T1000 (cell line): ENCODE measurements at places on chromosomes 1 and 21.

GRCh38 chr1:118878661-118879060, 109.5 kb downstream of the TBX15 start:
- DNase-seq, result no peak

- no peak for DNase-seq
Measured at GRCh38 chr21:27298465-27298864, 331.6 kb upstream of the ADAMTS5 start.

DNA sequence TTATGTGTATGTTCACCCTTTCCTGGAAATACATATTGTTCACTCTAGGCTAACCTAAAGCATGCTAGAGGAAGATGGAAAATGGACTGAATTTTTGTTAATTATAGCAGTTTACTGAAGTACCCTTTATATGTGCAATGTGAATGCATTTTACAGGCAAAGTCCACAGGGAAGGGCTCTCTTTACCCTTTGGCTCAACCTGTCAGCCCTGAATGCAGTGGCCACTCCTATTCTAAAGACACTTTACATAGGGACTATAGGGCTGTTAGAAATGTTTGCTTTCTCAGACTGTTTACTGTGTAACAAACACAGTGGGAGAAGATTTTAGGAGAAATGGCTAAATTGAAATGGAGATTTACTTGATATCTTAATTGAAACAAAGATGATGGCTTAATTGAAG, 78.5 kb downstream of the BRINP2 start:
- DNase-seq, result no peak

DNA sequence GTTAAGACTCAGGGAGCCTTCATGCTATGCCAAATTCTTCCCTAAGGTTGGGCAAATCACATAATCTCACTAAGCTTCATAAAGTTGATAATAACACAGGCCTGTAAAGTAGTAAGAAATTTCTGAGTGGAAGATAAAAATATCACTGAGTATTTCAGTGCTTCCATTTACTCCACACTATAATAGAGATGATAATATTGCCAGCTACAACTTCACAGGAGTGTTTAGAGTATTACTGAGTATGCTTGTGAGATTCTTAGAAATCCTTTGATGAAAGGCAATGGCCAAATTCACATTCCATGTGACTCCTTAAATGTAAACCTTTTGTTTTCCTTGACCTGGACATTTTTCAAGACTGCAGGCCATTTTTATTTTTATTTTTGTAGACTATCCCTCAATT, 10.4 kb downstream of the ITGB3BP start:
- DNase-seq, result no peak

DNA sequence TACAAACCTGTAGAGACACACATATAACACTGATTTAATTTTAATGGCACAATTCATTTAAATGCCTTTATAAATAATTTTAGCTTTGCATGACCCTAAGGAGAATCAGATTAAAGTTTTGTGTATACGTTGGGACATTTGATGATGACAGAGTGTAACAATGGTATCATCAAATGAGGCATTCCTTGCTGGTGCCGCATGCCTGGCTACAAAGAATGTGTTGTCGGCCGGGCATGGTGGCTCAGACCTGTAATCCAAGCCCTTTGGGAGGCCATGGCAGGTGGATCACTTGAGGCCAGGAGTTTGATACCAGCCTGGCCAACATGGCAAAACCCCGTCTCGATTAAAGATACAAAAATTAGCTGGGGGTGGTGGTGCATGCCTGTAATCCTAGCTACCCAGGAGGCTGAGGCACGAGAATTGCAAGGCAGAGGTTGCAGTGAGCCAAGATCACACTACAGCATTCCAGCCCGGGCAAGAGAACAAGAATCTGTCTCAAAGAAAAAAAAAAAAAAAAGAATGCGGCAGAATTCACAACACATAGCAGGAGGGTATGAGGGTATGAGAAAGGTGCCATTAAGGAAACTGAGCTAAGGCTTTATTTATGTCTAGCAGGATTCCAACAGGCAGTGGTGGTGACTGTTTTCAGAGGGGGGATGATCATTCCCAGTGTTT, 58.9 kb downstream of the PTPN14 start:
- DNase-seq, result no peak

DNA sequence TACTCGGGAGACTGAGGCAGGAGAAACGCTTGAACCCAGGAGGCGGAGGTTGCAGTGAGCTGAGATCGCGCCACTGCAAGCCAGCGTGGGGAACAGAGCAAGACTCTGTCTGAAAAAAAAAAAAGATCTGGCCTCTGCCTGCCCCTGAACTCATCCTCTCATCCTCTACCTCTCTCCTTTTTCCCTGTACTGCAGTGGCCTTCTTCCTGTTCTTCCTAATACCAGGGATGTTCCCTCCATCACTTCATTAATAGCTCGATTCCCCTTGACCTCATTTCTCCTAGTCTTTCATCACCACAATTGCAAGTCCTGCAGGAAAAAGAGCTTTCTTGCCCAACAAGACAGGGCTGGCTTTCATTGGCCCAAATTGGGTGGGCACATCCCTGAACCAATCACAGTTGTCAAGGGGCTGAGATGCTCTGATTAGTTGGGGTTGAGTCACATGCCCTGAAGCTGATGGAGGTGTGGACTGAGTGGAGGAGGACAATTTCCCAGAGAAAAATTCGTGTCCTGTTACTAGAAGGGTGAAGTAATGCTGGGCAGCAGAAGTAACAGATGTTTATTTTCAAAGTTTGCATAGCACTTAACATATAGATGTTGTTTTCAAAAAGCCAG, 86.8 kb upstream of the PUM1 start:
- DNase-seq, result peak; percentile 84

DNA sequence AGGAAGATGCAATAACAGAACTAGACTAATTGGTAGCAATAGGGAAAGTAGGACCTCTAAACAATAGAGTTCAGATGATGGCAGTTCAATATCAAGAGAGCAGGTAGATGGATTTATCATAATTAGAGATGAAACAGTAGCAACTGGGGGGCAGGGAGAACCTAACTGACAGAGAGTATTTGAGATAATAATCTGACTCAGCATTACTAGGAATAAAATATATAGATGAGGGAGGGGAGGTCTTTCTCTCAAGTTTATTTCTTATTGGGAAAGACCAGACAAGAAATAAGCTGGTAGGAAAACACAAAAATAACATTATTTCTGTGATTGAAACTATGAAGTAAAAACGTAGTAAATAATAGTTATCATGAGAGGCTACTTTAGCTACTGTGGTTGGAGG, 1656.7 kb upstream of the B3GALT2 start:
- no peak for DNase-seq

GRCh38 chr1:3359756-3360440, 94.6 kb upstream of the ARHGEF16 start:
- DNase-seq, result no peak

GRCh38 chr1:178294654-178295053, 200.8 kb downstream of the RASAL2 start:
- no peak for DNase-seq

DNA sequence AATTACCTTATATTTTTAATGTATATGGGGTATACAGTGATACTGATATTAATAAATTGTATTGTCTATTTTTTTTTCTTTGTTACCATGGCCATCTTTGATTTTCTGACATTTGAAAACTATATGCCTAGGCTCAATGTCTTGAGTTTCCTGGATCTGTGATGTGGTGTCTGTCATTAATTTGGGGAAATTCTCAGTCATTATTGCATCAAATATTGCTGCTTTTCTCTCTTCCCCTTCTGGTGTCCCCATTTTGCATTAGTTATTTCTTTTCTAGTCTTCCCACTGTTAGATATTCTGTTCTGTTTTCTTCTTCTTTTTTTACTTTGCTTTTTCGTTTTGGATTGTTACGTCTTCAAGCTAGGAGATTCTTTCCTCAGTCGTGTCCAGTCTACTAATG, 33.8 kb downstream of the ZBTB40 start:
- DNase-seq, result no peak

- no peak for DNase-seq
Measured at GRCh38 chr1:203069030-203069747, 16.6 kb downstream of the MYOG start.

- no peak for DNase-seq
Measured at GRCh38 chr1:27298632-27299384, 23.2 kb upstream of the TMEM222 start.

GRCh38 chr1:80427881-80428280, 1372.9 kb upstream of the ADGRL2 start:
- no peak for DNase-seq

DNA sequence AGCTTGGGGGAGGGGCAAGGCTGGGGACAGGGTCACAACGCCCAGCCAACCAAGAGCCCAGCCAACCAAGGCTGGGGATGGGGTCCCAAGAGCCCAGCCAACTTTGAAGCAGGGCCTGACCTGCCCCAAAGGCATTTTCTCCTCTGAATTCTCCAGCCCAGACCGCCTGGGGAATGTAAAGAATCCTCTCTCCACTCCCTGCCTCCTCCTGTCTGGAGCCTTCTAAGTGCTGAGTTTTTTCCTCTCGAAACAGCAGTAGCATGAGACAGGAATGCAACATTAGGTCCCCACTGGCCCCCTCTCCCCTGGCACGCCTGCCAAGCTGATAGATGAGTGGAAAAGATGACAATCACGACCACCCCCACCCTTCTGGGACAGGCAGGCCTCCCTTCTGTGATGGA, 17.0 kb downstream of the C1orf198 start:
- DNase-seq, result peak; percentile 9

- DNase-seq, result no peak
Measured at GRCh38 chr1:110714374-110714995, 39.7 kb upstream of the KCNA3 start.

- DNase-seq, result no peak
Measured at GRCh38 chr1:86450847-86451246, 17.9 kb upstream of the CLCA1 start.

- DNase-seq, result no peak
Measured at GRCh38 chr1:56515898-56516538, 63.3 kb downstream of the PLPP3 start.

DNA sequence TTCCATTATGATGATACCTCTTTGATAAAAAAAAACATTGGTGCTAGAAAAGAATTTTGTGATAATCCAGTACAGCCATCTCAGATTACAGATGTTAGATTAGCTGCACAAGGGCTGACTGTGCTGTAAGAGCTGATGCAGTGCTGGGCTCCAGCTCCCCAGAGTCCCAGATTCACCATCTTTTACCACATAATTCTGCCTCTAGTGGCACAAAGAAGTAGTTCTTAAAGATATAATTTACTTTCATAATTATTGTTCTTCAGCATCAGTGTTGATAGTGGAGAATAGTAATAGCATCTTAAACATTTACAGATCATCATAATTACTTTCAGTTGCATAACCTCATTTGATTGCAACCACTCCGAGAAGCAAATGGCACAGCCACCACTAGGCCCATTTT, 262.1 kb downstream of the BRINP2 start:
- no peak for DNase-seq

- no peak for DNase-seq
Measured at GRCh38 chr1:230761443-230762167, 14.4 kb downstream of the CAPN9 start.

DNA sequence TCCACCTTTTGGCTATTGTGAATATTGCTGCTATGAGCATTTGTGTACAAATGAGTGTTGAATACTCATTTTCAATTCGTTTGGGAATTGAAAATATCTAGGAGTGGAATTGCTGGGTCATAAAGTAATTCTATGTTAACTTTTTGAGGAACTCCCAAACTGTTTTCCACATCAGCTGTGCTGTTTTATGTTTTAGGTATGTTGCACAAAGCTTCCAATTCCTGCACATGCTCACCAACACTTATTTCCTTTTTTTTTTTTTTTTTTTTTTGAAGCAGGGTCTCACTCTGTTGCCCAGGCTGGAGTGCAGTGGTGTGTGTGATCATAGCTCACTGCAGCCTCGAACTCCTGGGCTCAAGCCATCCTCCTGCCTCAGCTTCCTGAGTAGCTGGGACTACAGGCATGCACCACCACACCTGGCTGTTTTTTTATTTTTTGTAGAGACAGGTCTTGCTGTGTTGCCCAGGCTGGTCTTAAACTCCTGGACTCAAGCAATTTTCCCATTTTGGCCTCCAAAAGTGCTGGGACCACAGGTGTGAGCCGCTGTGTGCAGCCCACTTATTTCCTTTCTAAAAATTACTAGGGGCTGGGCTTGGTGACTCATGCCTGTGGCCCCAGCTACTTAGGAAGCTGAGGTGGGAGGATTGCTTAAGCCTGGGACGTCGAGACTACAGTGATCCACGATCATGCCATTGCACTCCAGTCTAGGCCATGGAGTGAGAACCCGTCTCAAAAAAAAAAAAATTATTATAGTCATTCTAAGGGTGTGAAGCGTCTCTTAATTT, 33.4 kb downstream of the TMCC2 start:
- no peak for DNase-seq

GRCh38 chr1:240414237-240414636, 197.7 kb downstream of the GREM2 start:
- DNase-seq, result no peak

- peak; percentile 85 for DNase-seq
Measured at GRCh38 chr1:222754366-222755139, 17.6 kb downstream of the FAM177B start.

GRCh38 chr1:170114906-170115305, 30.9 kb upstream of the NTMT2 start:
- no peak for DNase-seq

DNA sequence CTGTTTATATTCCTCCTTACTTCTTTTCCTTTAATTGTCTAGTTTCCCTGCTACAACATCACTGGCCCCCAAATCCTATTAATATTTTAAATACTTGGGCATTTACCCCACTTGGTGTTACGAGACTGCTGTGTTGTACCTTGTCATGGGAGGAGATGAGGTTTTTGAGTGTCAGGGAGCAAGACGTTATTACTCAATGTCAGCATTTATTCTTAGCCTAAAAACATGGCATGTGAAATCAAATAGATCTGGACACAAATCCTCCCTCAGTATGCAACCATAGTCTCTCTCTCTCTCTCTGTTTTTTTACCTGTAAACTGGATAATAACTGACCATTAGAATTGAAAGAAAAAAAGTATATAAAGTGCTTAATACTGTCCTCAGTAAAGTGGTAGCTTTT, 4.6 kb downstream of the LRRC8B start:
- DNase-seq, result no peak

GRCh38 chr1:45551684-45552083, 1.1 kb downstream of the AKR1A1 start:
- no peak for DNase-seq

GRCh38 chr1:228061411-228062084, 21.0 kb upstream of the ARF1 start:
- no peak for DNase-seq

DNA sequence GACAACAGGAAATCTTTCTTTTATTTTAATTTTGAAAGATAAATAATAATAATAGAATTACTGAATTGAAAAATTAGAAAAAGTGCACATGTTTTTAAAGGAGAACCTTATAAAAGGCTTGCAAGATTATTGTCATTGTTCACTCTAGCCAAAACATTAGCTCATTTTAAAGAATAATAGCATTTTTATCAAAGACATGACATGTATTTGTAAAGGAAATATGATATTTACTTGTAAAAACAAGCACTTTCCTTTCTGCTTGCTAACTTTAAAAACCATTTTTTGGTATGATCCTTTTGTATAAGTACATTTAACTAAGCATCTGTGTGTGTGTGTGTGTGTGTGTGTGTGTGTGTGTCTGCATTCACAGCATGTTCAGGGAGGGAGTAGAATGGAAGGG, 156.3 kb upstream of the C1orf87 start:
- no peak for DNase-seq
